Stimulated activated CD8-positive, alpha-beta memory T cell treated with anti-CD3 and anti-CD28 coated beads, Interleukin-7, amount 100 ng/mL, for 48 hours (primary cell): ENCODE measurements at places on chromosomes 5 and 9.
A peak's percentile ranks its signal among the peaks of the same experiment; 100 is the strongest.

GRCh38 chr5:135034236-135034962 is 371 bp upstream of the PITX1 start:
- no peak for DNase-seq

- DNase-seq, result peak; percentile 10
These were observed 33.5 kb downstream of the PDGFRB start for GRCh38 chr5:150122158-150122510.

GRCh38 chr5:56105511-56106291 is 110.9 kb upstream of the IL6ST start:
- DNase-seq, result no peak

DNA sequence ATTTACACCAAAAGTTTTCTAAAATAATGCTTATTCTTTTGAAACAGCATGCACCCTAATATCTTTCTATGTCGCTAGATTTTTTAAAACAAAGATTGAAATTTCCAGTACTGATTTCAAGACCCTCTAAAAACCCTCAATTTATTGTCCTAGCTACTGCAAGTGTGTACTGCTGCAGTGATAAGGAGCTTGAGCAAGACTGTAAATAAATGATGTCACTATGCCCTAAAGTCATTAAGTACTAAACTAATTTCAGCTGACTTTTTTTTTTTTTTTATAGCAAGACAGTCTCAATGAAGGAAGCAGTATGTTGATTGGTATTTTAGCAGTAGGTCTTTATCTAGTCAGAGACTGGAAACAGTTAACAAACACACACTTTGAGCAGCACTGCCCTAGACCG is 12.2 kb upstream of the MIER3 start:
- no peak for DNase-seq

DNA sequence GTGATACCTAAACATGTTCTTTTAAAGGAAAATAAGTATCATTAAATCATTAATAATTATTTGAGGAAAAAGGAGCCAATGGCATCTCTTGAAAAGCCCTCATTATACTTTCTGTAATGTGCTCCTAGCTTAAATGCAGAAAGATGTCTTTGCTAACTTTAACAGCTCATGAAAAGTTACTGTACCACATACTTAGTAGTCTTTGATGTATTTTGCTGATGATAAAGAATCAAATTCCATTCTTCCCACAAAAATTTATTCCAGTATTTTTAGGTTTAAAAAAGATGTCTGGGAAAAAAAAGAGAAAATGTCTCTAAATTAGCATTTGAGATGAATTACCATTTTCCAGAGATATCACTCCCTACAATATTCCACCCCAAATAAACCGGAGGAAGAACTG is 112.5 kb downstream of the PPP2R2B start:
- no peak for DNase-seq
